Ovary (tissue), 10 donors: ENCODE measurements at places on chromosomes 1 and 21. TPM values are rescaled to one million over a fixed set of nuclear protein-coding genes. Genes with fewer than 3 reads are reported as not detected.

PGLYRP3 gene
- total RNA-seq, result not detected

RAB3B gene
- 4.2 TPM for total RNA-seq

NCSTN gene
- 55.1 TPM for total RNA-seq

NR5A2 gene
- 1.5 TPM for total RNA-seq

KLF17 gene
- 0.23 TPM for total RNA-seq

MROH7 gene
- 11.9 TPM for total RNA-seq

THEM5 gene
- not detected for total RNA-seq

OLIG1 gene
- total RNA-seq, result not detected

ZNF669 gene
- 7.2 TPM for total RNA-seq

GRCh38 chr1:230391776-230392535 lies 34.2 kb downstream of the PGBD5 start:
- DNase-seq, result no peak

DNA sequence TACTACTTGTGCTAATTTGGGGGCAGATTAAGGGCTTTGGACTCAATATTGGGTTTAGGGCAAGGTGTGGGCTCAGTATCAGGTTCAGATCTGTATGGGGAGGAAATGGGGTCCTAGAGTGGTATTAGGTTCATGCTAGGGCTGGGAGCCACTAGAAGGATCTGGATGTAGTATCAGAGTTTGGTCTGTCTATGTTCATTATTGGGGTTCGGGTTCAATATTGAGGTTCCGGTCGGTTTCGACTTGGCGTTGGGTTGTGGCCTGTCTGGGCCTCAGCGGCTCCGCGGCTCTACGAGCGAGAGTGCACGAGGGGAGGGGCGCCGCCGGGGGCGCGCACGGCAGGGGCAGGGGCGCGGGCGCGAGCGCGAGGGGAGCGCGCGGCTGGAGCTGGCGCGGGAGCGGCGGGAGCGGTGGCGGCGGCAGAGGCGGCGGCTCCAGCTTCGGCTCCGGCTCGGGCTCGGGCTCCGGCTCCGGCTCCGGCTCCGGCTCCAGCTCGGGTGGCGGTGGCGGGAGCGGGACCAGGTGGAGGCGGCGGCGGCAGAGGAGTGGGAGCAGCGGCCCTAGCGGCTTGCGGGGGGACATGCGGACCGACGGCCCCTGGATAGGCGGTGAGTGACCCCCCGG lies at the start of gene PTPRF:
Gene PTPRF, plus strand, starts transcription at position 401 of the 624 bp plus-strand sequence. CDS start 14,193 bp downstream, outside the sequence.
- peak; percentile 88 for DNase-seq

DNA sequence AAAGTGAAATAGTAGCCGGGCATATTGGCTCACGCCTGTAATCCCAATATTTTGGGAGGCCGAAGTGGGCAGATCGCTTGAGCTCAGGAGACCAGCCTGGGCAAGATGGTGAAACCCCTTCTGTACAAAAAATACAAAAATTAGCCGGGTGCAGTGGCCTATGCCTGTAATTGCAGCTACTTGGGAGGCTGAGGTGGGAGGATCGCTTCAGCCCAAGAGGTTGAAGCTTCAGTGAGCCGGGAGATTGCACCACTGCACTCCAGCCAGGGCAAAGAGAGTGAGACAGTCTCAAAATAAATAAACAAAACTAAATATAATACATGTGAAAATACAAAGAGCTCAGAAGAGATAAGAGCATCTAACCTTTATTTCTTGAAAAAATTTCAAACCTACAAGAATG lies 2.3 kb upstream of the MSTO1 start:
- DNase-seq, result no peak

- peak; percentile 53 for DNase-seq
These were observed 516 bp downstream of the PHLDA3 start for GRCh38 chr1:201468501-201468843.

GRCh38 chr1:76264642-76265041 lies 190.1 kb downstream of the ST6GALNAC3 start:
- DNase-seq, result no peak

DNA sequence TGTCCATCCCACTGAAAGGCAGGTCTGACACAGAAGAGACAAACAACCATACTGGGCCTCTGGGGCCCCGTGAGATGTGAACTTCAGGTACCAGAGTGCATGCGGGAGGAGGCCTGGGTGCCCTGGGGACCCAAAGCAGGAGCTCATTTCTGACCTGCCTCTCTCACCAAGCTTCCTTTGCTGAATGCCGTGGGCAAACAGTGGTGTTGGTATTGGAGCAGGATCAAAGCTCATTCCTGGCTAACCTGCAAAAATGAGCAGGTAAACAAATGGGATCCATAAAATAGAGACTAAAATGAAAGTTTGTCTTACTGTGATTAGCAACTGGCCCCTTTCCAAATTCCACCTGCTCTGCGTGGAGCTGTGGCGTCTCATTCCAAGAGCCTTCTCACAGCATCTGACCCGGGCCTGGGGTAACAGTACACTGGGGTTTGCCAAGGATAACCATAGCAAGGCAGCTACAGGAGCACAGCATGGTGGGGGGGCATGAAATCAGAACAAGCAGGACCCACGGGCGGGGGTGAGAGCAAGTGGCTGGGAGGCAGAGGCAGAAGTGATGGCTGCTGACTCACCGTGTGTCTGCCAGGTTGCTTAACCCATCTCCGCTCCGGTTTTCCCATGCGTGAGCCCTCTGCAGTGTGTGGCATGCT lies 103.6 kb downstream of the KIF26B start:
- DNase-seq, result no peak

DNA sequence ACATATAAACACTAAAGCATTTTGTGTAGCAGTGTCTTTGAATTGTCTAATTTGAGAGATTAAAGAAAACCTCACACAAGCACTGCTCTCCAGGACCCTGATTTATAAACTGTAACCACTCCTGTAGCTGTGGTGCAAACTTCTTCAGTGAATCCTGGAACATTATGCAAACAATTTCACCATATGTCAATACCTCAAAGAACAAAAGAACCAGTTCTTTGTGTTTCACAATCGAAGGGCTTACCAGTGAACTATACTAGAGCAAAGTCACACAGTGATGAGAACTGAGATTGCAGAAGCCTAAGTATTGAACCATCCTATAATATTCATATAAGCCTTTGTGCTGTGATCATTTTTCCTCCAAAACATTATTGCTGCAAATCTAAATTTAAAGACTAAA lies 21.5 kb downstream of the DPH5 start:
- no peak for DNase-seq

GRCh38 chr1:7388141-7388487 lies 383.0 kb upstream of the VAMP3 start:
- DNase-seq, result peak; percentile 50

DNA sequence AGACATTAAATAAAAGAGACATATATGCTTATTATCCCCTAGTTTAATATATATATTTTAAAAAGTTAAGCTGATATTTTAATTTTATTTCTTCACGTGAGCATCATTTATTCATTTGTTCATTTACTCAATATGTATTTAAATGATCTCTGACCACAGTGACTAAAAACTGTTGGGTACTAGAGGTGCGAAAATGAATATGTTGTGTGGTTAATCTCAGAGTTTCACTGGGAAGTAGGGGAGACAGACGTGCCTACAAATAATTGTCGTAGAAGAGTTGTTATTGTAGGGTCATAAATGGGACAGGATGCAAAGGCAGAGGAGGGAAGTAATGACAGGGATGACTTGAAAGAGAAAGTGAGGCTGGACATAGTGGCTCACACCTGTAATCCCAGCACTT lies 213.0 kb upstream of the CACYBP start:
- DNase-seq, result no peak

GRCh38 chr1:94332952-94333351 lies 85.2 kb upstream of the ABCD3 start:
- DNase-seq, result no peak

DNA sequence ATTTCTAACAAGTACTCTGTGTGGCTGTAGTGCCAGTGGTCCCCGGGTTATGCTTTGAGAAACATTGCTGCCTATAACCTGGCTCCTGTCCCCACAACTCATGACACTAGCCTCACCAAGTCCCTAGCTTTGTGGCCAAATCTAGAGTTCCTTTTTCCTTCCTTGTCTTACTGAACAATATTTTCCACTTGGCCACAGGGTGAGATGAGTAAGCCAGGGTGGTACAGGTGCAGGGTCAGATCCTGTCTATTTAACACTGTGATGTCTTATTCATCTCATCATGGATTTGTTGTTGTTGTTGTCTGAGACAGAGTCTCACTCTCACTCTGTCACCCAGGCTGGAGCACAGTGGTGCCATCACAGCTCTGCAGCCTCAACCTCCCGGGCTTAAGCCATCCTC lies 18.6 kb downstream of the ARMH1 start:
- DNase-seq, result no peak

- no peak for DNase-seq
These were observed 140.4 kb downstream of the BRINP2 start for GRCh38 chr1:177311111-177311510.

GRCh38 chr1:112720800-112721199 lies 5.7 kb upstream of the PPM1J start:
- no peak for DNase-seq

DNA sequence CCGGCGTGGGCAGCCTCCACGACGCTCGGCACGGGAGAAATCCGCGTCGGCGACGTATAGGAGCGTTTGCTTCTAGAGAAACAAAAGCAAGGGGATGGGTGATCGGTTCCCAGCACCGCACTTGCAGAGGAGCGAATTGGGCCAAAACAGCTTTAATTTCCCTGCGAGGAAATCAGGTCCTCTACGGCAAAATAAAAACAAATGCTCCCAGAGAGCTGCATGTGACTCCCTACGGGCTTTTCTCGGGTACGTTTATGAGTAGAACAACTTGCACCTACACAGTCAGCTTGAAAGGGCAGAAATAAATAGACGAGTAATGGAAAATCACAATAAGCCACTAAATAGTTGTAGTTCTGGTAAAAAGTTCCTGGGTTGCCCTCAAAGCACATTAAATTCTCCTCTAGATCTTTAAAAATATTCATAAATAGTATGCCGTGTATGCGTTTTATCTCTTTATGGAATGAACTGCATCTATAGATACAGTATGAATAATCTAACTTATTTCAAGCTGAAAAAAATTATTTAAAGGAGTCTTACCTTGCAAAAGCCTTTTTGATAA lies 1.2 kb downstream of the NHLH2 start:
- DNase-seq, result no peak

DNA sequence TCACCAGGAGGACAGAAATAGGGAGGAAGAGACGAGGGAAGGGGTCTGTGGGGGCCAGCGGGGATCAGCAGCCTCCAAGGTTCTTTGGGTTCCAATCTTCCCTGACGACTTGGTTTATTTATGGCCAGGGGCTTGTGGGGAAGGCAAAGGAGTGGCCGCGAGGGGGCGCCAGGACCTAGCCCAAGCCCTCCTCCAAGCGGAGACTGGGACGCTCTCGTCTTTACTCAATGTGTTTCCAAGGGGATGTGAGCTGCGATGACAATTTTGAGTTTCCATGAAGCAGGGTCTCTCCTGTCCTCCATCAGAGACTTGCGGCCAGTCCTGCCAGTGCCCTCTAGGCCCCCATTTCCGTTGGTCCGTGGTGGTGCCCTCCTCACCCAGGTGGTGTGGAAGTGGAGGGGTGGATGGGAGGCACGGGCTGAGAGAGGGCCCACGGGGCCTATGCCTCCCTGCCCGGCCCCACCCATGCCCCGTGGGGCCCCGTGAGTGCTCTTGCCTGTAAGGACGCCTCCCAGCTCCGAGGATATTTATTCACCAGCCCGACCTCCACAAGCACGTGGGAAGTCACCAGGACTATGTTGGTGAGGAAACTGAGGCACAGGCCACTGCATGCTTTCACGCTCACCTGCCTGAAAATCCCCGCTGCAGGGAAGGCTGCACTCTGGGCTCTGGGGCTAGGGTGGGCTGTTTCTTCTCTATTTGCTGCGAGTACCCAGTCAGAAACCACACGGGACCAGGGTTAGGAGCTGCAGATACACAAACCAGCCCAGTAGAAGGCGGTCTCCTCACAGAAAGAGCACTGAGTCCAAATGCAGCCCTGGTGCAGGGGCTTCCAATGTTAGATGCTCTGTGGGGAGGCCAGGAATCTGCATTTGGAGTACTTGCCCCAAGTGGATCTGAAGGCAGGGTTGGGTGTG lies 26.5 kb downstream of the DMRTB1 start:
- DNase-seq, result peak; percentile 67

- DNase-seq, result no peak
These were observed 184.0 kb downstream of the HUNK start for GRCh38 chr21:32056791-32057190.

DNA sequence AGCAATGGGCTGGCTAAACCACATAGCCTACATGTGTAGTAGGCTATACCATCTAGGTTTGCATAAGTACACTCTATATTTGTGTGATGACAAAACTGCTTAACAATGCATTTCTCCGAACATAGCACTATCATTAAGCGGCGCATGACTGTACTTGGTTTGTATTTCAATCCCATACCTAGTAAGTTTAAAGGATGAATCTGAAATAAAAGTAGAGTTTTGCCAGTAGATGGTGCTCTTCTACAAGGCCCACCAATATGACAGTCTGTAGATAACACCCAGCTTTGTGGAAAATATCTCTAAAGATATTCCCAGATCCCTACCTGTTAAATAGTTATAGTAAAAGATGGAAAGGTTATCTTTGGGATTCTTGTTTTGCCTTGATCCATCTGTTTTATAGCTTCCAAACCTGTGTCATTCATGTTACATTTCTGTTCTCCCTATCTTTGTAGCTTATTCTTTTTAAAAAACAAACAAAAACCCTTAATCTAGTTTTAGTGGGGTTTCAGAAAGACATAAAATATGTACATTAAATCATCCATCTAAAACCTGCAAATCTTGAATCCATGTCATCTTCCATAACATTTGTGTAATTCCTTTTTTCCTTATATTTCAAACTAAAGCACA lies 33.9 kb upstream of the ASPM start:
- no peak for DNase-seq
